ENCODE measurements at places on chromosomes 6 and 20.

GRCh38 chr6:47066418-47066817 lies 24.3 kb upstream of the ADGRF1 start:
- DNase-seq, result no peak

DNA sequence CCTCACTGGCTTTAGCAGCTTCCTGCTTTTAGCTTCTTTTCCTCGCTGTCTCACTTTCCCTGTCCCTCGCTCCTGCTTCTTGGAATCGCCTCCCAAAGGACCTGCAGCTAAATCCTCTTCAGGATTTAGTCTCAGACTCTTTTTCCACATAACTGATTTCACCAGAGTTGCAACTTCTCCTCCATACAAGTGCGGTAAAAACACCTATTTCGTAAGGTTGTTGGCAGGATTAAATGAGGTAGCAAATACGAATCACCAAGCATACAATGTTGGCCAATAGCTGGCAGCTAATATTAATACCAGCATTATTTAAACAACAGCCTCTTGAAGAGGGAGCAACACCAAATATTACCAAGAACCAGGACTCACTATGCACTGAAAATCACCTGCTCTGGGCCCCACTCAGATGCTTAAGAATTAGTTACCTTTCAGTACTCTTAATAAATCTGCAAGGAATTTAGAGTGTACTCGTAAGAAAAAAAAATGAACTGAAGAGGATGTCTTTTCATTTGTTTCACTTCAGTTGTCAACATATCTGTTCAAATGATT lies 123.0 kb downstream of the DTNBP1 start:
- DNase-seq, result no peak

DNA sequence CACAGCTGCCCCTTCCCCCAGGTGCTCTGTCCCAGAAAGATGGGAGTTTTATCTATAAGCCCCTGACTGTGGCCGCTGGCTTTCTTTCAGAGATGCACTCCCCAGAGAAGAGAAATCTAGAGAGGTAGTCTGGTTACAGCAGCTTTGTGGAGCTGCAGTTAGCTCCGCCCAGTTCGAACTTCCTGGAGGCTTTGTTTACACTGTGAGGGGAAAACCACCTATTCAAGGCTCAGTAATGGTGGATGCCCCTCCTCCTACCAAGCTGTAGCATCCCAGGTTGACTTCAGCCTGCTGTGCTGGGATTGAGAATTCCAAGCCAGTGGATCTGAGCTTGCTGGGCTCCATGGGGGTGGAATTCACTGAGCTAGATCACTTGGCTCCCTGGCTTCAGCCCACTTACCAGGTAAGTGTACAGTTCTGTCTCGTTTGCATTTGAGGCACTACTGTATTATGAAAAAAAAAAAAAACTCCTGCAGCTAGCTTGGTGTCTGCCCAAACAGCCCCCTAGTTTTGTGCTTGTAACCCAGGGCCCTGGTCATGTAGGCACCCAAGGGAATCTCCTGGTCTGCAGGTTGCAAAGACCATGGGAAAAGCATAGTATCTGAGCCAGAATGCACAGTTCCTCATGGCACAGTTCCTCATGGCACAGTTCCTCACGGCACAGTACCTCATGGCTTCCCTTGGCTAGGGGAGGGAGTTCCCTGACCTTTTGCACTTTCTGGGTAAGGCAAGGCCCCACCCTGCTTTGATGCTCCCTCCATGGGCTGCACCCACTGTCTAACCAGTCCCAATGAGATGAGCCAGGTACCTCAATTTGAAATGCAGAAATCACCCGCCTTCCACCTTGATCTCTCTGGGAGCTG lies 275.0 kb downstream of the CENPW start:
- no peak for DNase-seq

- no peak for DNase-seq
Measured at GRCh38 chr6:1188199-1188598, 123.7 kb upstream of the FOXQ1 start.

DNA sequence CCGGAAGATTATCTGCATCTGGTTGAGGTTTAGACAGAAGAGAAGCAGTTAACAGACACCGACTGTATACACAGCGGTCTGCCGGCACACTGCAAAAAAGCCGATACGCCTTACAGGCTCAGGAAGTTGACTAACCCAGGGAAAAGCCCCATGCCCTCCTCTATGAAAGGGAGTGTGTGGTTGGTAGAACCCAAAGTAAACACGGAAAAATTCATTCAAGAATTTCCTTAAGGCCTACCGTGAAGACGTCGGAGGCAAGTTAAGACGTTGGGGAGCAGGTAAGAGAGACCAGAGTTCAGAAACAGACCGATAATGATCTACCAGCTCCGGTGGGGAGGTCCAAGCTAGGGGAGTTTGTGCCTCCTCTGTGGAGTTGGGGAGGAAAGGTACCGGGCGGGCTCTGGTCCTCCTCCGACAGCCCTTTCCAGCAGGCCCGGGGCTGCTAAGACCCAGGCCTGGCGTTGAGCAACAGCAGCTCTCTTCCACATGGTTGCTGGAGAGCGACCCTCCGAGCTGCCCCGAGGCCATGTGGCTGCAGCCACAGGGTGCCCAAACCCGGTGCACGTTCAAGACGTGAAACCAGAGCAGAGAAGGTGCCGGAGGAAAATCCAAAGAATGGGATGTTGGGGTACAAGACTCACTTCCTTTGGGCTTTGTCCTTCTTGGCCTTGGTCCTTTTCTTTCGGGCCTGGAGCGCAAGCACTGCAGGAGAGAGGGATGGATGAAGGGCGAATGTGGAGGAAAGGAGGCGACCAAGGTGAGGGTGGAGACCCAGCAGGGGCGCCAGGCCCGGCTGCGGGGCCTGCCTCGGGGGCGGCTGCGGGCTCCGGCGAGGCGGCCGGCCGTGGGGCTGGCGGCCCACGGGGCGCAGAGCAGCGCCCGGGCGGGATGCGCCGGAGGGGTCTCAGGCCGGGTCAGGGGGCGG lies 809 bp downstream of the SRPK1 start:
- no peak for DNase-seq

DNA sequence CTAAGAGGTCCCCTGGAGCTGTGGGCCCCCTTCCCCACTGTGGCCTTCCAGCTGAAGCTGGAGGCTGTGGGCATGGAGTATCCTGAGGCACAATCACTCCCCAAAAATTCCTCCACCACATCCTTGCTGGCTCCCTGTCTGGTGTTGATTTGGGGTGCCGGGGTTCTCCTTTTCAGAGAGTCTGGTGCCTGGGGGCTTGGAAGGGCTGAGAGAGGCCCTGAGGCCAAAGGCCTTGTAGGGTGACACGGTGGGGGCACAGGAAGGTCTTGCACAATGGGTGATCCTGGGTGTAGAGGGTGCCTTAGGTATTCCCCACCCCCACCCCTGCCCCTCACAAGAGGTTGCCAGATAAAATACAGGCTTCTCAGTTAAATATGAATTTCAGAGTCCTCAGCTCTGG lies 33.2 kb upstream of the VEGFA start:
- DNase-seq, result no peak

Measured in GM20000 (cell line).